ENCODE measurements at places on chromosomes 6 and 20.

DNA sequence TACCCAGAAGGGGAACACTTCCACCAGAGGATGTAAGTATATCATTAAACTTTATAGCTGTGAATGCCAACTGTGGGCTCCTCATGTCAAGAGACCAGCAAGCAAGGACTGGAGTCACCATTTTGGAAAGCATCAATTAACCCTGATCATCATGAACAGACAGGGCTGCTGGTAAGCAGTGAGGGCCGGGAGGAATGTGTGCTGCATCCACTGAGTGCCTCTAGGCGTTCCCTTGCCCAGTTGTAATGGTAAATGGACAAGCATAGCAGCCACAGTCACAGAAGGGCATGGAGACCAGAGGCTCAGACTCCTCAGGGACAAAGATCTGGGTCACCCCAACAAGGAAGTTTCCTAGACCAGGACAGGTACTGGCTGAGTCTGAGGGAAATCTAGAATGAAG, 23.6 kb downstream of the LINC00237 start:
- no peak for DNase-seq

DNA sequence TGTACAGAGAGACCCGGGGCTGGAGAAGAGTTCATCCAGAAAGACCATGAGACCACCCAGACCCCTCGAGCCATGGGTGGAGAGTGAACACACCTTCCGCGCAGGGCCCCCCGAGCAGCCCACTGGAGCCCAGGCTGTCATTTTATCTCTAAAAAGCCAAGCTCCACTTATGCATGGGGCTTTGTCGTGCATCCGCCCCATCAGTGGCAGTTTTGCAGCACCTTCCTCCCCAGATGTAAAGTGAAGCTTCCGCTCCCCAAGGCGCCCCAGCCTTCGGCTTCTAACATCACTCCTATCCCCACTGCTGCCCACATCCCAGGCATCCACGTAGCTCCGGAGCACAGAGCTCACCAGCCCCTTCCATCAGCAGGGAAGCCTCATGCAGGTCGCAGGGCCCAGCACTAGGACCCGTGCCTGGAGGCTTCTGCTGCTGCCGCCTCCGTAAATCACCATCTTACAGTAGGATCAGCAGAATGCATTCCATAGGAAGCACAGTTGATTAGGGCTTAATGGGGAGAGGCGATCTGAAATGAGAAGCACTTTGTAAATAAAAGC, 301.1 kb downstream of the TAF4 start:
- no peak for DNase-seq

DNA sequence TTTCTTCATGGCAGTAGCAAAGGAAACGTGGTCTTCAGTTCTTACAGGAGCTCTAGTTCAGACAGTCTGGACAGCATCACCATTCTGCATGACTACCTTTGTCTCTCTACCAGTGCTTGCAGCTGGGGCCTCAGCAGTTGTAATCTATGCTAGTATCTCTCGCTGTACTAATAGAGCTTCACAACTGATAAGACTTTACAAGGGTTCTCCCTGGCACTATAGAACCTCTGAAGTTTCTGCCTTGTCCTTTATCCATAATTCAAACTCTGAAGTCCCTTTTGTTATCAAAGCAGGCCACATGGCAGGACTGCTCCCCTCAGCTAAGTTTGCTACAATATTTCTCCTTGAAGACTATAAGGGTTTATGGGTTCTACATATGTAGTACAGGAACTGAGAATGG, 842.1 kb upstream of the ADGRB3 start:
- no peak for DNase-seq

- no peak for DNase-seq
These were observed 8.7 kb upstream of the STXBP5 start for GRCh38 chr6:147195510-147195909.

- no peak for DNase-seq
These were observed 238.6 kb upstream of the PLN start for GRCh38 chr6:118309337-118310093.

- no peak for DNase-seq
These were observed 52.3 kb upstream of the UTRN start for GRCh38 chr6:144232832-144233230.

GRCh38 chr20:53950031-53950430, 120.4 kb downstream of the BCAS1 start:
- DNase-seq, result no peak

DNA sequence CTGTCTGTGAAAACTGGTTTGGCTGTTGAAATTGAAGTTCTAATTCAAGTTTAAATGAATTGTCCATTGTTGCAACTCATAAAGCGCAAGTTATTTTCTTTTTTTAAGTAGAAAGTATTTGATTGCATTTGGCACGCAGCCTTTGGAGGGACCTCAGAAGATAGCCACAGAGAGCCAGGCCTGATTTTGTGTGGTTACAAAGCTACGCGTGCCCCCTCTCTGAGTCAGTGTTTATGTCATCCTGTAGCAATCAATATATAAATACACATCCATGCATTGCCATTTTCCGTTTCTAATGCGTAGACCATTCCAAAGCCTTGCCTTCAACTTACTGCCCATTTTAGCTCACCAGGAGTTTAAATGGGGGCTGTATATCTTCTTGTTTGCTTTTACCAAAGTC, 173.2 kb downstream of the TMEM242 start:
- no peak for DNase-seq

DNA sequence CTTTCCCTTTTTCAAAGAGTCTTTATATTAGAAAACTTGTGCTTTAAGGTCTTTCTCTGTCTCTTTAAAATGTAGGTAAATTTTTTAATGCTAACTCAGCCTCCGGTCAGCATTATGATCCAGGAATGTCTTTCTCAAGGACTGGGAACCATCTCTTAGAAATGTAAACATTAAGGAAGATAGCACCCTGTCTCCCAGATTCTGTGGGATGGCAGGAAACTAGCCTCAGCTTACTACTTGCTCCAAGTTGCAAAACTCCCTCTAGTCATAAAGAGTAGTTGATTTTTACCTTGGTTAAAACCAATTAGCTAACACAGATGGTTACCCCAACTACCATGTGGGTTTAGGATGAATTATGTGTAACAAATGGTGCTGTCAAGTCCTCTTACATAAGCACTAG, 4.7 kb upstream of the TAAR1 start:
- DNase-seq, result no peak

Data from LHCN-M2 (cell line).